AG08395 (cell line): ENCODE measurements at places on chromosomes 16 and 17.

DNA sequence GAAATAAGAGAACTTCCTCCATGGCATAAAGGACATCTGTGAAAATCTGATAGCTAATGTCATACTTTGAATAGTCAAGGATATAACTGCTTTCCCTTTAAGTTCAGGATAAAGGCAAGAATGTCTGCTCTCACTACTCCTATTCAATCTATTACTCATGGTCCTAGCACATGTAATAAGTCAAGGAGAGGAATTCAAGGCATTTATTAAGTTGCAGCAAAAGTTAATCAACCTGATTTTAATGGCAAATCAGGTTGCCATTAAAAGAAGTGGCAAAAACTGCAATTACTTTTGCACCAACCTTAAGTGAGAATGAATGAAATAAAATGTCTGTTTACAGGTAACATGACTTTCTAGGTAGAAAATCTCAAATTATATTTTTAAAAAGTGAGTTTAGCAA, 225.9 kb downstream of the CNTNAP4 start:
- DNase-seq, result no peak

GRCh38 chr17:29973005-29973404, 31.6 kb downstream of the EFCAB5 start:
- no peak for DNase-seq

DNA sequence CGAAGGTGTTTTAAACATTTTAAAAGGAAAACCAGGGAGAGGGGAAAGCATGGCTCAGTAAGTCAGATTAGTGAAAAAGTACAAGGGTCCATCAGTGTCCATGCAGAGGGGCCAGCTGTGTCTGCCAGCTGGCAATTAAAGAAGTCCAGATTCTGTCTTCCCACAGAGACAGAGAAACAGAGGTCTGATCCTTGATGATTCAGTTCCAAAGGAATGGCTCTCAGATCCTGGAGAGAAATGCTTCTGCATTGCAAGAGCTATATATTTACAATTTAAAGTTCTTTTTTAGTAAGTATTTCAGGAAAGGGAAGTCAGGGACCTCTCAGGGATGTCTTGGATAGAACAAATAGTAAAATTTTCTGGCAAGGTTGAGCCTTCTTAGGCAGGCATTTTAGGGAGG, 56.2 kb downstream of the HSD17B2 start:
- peak; percentile 67 for DNase-seq

DNA sequence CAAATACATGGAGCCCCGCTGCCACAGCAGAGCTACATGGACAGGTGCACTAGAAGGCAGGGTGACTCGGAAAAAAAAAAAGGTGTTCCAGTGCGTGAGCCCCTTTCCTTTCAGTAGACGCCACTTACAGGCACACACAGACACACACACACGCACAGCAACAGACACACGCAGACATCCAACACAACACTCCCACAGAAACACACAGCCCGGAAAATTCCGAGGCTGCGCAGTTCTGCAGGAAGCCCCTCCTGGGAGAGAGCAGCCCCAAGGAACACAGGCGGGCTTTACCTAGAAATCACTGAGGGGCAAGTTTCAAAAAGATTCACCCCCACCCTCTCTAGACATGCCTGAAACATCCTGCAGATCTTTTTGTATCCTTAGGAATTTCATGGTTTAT, 136.0 kb upstream of the WSB1 start:
- no peak for DNase-seq

GRCh38 chr16:929227-930073, 41.3 kb downstream of the LMF1 start:
- DNase-seq, result no peak

DNA sequence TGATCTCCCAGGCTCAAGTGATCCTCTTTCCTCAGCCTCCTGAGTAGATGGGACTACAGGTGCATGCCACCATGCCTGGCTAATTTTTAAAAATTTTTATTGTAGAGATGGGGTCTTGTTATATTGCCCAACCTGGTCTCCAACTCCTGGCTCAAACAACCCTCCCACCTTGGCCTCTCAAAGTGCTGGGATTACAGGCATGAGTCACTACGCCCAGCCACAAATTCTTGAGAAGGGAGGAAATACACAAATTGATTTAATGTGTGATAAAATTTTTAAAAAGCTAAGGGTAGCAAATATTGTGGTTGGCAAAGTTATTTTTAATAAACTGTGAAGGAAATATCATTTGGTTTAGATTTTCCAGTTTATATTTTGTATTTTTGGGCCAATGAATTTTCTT, 9.6 kb downstream of the ITGAD start:
- DNase-seq, result no peak

GRCh38 chr16:3822366-3823045, 58.0 kb downstream of the CREBBP start:
- peak; percentile 32 for DNase-seq
